ENCODE measurements at places on chromosomes 3 and 15. TPM values are rescaled to one million over a fixed set of nuclear protein-coding genes. Genes with fewer than 3 reads are reported as not detected.

PLSCR4 gene
- not detected for polyA plus RNA-seq

VGLL3 gene
- polyA plus RNA-seq: not detected

DNA sequence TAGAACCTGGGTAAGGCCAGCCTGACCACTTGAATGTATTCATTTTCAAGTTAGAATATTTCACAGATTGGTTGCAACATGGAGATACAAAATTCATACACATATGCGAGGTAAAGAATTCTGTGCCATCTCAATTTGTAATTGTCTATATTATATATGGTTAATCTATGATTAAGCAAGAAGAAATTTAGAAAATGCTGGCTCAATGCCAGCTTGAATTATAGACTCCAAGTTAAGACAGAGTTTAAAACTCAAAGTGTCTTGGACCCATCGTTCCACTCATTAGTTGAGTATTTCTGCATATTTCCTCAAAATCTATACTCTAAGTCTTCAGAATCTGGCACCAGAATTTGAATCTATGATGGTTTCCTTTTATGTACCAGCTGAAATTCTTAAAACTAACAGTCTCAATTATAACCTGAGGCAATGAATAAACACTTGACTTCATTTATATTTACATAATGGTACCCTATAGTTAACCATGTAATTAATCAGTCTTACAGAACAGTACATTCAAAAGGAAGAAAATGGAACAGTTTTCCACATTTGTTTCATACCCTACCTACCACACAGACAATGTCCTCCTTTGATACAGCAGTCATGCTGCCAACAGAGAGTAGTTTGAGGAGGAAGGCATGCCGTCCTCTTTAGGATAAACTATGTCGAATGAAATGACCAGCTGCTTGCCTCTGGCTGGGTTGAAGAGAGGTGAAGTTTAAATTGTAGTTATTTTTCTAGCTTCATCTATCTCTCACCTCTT lies 95.7 kb downstream of the CD47 start:
- no peaks in the 10 kb centered on the region for H3K27me3 ChIP-seq
- no peaks in the 10 kb centered on the region for H3K36me3 ChIP-seq
- no peak overlapping the region for H3K4me3 ChIP-seq
- no peaks in the 10 kb centered on the region for H3K4me1 ChIP-seq
- H3K27ac ChIP-seq: no peak overlapping the region

GRCh38 chr3:46236294-46237054 lies 5.8 kb upstream of the CCR3 start:
- no peaks in the 10 kb centered on the region for H3K36me3 ChIP-seq
- no peak for DNase-seq
- no peaks in the 10 kb centered on the region for H3K4me1 ChIP-seq
- H3K4me3 ChIP-seq: no peak overlapping the region
- no peak overlapping the region for H3K27ac ChIP-seq

VIPR1 gene
- polyA plus RNA-seq: not detected

H1-8 gene
- not detected for polyA plus RNA-seq

ALDH1A2 gene
- polyA plus RNA-seq: not detected

GOLGA8Q gene
- polyA plus RNA-seq: not detected

DNA sequence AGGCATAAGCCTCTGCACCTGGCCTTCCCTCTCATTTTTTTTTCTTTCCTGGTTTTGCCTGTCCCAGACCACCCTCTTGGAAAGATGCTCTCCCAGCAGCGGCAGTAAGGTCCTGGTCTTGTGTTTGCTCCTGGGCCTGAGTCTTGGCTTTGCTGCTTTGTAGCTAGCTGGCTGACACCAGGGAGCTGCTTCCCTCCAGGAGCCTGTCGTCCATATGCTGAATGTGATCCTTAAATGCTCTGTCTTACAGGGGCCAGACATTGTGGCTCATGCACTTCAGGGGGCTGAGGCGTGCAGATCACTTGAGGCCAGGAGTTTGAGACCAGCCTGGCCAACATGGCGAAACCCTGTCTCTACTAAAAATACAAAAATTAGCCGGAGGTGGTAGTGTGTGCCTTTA lies 17.2 kb downstream of the FLNB start:
- H3K27ac ChIP-seq: no peak overlapping the region
- H3K36me3 ChIP-seq: no peaks in the 10 kb centered on the region
- no peak for DNase-seq
- no peak overlapping the region for H3K4me3 ChIP-seq
- no peaks in the 10 kb centered on the region for H3K27me3 ChIP-seq

- no peak overlapping the region for H3K4me3 ChIP-seq
- H3K4me1 ChIP-seq: no peaks in the 10 kb centered on the region
- DNase-seq: no peak
- H3K27me3 ChIP-seq: no peaks in the 10 kb centered on the region
- no peaks in the 10 kb centered on the region for H3K36me3 ChIP-seq
These were observed 137.2 kb upstream of the ICE2 start for GRCh38 chr15:60616147-60616546.

DNA sequence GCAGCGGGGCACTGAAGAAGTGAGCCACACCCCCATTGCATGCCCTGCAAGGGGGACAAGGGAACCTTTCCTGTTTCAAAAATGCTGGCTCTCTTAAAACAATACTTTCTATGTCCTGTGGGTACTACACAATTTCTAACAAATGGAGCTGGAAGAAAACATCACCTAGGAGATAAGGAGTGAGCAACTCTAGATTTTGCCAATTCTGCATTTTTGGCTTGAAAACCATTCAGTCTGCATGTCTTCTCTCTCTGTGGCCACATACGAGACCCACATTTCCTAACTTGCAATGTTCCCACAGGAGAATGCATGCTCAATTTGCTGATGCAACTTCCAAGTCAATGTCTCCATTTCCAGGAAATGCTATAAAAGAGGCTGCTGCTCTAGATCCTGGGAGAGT lies 662.0 kb downstream of the SQOR start:
- no peaks in the 10 kb centered on the region for H3K36me3 ChIP-seq
- no peaks in the 10 kb centered on the region for H3K27me3 ChIP-seq
- H3K4me3 ChIP-seq: no peak overlapping the region
- H3K4me1 ChIP-seq: no peaks in the 10 kb centered on the region
- no peak overlapping the region for H3K27ac ChIP-seq

DNA sequence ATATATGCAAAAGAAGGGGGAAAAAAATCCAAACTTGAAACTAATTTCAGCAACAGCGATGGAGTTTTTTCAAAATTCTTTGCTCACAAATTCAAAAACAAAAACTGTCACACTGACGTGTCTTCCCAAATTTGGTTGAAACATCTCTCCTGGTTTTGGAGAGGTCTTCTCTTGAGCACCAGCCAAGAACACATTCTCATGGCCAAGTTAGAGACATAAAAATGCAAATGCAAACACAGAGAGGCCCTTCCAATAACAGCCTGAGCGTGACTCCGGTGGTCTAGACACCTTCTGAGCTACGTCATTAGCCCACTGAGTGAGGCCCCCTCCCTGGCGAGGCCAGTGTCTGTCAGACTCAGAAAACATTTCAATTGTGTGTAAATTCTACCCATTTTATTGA lies 436.0 kb upstream of the PROK2 start:
- no peaks in the 10 kb centered on the region for H3K36me3 ChIP-seq
- no peak overlapping the region for H3K4me3 ChIP-seq
- H3K27ac ChIP-seq: no peak overlapping the region
- H3K4me1 ChIP-seq: no peaks in the 10 kb centered on the region
- no peaks in the 10 kb centered on the region for H3K27me3 ChIP-seq

GRCh38 chr3:136952292-136952691 lies 5.5 kb upstream of the IL20RB start:
- no peaks in the 10 kb centered on the region for H3K27me3 ChIP-seq
- no peak overlapping the region for H3K27ac ChIP-seq
- no peak overlapping the region for H3K4me3 ChIP-seq
- DNase-seq: no peak
- no peaks in the 10 kb centered on the region for H3K36me3 ChIP-seq
- peaks cover 15% of the 10 kb centered on the region for H3K4me1 ChIP-seq

FHIT gene
- polyA plus RNA-seq: 12.7 TPM

- peaks cover 14% of the 10 kb centered on the region for H3K4me1 ChIP-seq
- no peaks in the 10 kb centered on the region for H3K36me3 ChIP-seq
- H3K27ac ChIP-seq: no peak overlapping the region
- H3K4me3 ChIP-seq: no peak overlapping the region
- DNase-seq: no peak
These were observed 22.6 kb downstream of the SFMBT1 start for GRCh38 chr3:53023072-53023823.

GRCh38 chr3:196837819-196838420 lies 29.8 kb upstream of the SENP5 start:
- H3K4me1 ChIP-seq: no peaks in the 10 kb centered on the region
- H3K36me3 ChIP-seq: no peaks in the 10 kb centered on the region
- H3K4me3 ChIP-seq: no peak overlapping the region
- no peaks in the 10 kb centered on the region for H3K27me3 ChIP-seq
- peak; percentile 20 for DNase-seq

CHL1 gene
- polyA plus RNA-seq: 1.6 TPM

CNTN4 gene
- polyA plus RNA-seq: not detected

LRRC31 gene
- not detected for polyA plus RNA-seq

- no peak for DNase-seq
- no peak overlapping the region for H3K4me3 ChIP-seq
- no peaks in the 10 kb centered on the region for H3K27me3 ChIP-seq
These were observed 38.1 kb downstream of the SLC2A2 start for GRCh38 chr3:170988378-170988777.

MITF gene
- polyA plus RNA-seq: 0.07 TPM

DNA sequence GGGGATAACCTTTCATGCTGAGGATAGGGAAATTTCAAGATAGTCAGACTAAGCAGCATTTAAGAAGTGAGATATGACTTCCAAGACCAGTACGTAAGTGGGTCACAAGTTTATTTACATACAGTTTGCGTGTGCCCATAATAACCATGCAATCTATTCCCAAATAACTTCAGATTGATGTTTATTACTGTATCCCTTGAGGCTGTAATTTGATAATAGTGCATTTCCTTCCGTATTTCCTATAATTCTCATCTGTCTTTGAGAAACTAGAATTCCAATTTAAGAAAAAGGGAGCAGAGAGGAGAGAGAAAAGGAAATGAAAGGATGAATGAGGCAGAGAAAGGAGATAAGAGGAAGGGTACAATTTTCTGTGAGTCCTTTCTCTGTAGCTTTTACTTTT lies 1073.1 kb downstream of the EPHA3 start:
- no peaks in the 10 kb centered on the region for H3K36me3 ChIP-seq
- H3K27ac ChIP-seq: no peak overlapping the region
- DNase-seq: no peak
- H3K4me1 ChIP-seq: no peaks in the 10 kb centered on the region

DNA sequence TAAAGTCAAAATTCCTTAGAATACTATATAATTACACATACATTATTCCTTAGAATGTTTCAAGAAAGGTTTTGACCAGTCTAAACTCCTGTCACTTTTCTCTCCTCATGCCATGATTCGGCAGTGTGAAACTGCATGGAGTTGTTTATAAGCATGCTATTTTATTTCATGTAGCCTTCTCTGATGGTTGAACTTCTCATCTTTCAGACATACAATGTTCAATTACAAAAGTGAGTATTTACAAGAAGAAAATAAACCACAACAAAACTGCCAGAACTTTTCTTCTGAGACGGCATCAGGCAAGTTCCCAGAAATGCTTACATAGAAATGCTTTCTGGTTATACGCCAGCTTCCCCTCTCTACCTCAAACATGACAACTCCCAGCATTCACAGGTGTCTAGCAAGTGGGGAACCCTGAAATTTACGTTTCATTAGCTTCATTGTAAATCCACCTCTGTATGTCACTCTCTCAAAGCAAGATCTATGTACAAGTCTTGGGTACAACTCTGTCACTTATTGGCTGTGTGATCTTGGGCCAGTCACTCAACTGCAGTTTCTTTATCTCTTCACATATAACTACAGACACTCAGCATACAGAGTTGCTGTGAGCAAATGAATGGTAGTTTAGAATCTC lies 42.7 kb downstream of the HDGFL3 start:
- H3K4me3 ChIP-seq: no peak overlapping the region
- no peaks in the 10 kb centered on the region for H3K4me1 ChIP-seq

MYEF2 gene
- 11.8 TPM for polyA plus RNA-seq

- no peaks in the 10 kb centered on the region for H3K4me1 ChIP-seq
- H3K36me3 ChIP-seq: no peaks in the 10 kb centered on the region
- H3K4me3 ChIP-seq: no peak overlapping the region
- no peak for DNase-seq
- H3K27ac ChIP-seq: no peak overlapping the region
These were observed 82.7 kb upstream of the LRIG1 start for GRCh38 chr3:66583424-66584040.

- DNase-seq: peak; percentile 62
- H3K4me1 ChIP-seq: peaks cover 30% of the 10 kb centered on the region
- peak overlapping the region; percentile 41 for H3K4me3 ChIP-seq
- H3K27ac ChIP-seq: peak overlapping the region; percentile 89
These were observed 52.4 kb downstream of the TBL1XR1 start for GRCh38 chr3:177144922-177145321.

ALG1L2 gene
- 0.16 TPM for polyA plus RNA-seq

DNA sequence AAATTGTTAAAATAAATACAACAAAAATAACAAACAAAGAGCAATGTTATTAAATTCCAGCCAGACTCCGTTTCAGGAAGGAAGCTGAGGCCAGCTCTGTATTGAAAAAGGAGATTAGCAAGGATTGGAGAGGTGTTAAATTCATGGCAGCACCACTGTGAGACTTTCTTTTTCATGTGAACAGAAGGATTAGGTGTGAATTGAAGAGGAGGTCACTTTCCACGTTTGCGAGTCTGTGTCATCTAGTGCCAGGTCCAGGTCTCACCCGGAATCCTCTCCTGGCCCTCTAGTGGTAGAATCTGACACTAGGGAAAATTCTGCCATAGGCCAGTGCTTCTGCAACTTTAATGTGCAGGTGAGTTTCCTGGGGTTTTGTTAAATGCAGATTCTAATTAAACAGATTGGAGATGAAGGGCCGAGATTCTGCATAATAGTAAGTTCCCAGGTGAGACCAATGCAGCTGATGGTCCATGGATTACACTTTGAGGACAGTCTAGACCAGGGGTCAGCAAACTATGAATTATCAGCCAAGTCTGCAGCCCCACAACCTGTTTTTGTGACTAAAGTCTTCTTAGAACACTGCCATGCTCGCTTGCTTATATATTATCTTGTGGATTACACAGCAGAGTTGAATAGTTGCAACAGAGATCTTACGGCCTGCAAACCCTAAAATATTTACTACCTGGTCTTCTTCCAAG lies 9.2 kb upstream of the SLC6A1 start:
- DNase-seq: no peak
- H3K4me3 ChIP-seq: no peak overlapping the region
- H3K27ac ChIP-seq: no peak overlapping the region

DNA sequence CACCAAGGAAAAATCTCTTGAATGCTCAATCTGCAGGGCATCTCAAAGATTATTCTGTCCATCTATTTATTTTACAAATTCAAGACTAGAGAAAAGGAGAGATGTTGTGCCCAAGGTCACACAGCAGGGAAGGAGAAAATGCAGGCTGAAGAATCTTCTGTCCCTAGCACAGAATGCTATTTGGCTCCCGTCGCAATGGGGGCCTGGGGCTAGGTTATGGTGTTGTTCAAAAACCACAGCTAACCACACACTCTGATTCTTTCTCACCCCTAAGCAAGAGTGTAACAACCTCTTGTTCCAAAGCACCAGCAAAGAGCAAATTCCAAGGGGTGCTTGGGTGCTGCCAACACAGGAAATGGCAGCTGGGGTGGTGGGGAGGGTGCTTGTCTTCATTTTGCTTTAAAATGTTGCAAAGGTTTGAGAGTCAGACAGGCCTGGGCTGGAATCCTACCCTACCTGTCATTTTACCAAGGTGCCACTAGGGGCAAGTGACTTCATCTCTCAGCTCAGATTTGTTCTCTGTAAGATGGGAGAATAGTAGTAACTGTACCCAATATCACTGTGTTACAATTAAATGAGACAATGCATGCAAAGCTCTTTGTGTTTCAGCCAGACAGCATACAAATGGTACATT lies 112.5 kb downstream of the ADAMTS9 start:
- no peaks in the 10 kb centered on the region for H3K27me3 ChIP-seq
- H3K4me3 ChIP-seq: no peak overlapping the region
- H3K36me3 ChIP-seq: no peaks in the 10 kb centered on the region
- H3K27ac ChIP-seq: no peak overlapping the region
- H3K4me1 ChIP-seq: no peaks in the 10 kb centered on the region
